ENCODE measurements at places on chromosomes 2 and 18. TPM values are rescaled to one million over a fixed set of nuclear protein-coding genes. Genes with fewer than 3 reads are reported as not detected.
A peak's percentile ranks its signal among the peaks of the same experiment; 100 is the strongest.

Gene HAAO
- not detected for total RNA-seq

Gene VWC2L
- not detected for total RNA-seq

Gene KCNJ3
- not detected for total RNA-seq

- DNase-seq, result no peak
Observed at GRCh38 chr2:176035013-176035691, 33.1 kb upstream of the LNPK start.

- no peak for DNase-seq
Observed at GRCh38 chr2:237722616-237723015, 76.0 kb upstream of the RBM44 start.

- no peak for DNase-seq
Observed at GRCh38 chr18:54209471-54210180, 14.8 kb downstream of the MBD2 start.

- no peak for DNase-seq
Observed at GRCh38 chr18:70301667-70302066, 12.8 kb downstream of the SOCS6 start.

DNA sequence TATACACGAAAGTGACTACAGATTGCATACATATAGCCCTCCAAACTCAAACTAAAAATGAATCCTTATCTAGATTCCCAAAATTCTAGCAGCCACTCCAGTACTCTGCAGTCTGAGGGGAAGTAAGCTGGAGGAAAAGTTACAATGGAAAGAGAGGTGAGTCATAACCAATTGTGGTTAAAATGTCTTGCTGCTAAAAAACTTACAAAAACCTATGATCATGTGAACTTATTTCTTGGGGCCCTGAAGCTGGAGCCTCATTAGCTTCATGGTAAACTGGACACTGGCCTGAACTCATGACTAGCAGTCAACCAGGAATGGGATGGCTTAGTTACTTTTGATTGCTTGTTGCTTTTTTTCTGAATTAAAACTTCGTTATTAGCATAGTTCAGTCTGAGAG is 175.9 kb downstream of the SLC4A3 start:
- DNase-seq, result no peak

GRCh38 chr2:190887089-190887488 is 6.5 kb downstream of the GLS start:
- DNase-seq, result no peak

- DNase-seq, result no peak
Observed at GRCh38 chr18:63421514-63421913, 762 bp downstream of the VPS4B start.

GRCh38 chr2:60523963-60524362 is 29.5 kb downstream of the BCL11A start:
- DNase-seq, result no peak

- no peak for DNase-seq
Observed at GRCh38 chr2:74036450-74037195, 51.9 kb downstream of the TET3 start.

DNA sequence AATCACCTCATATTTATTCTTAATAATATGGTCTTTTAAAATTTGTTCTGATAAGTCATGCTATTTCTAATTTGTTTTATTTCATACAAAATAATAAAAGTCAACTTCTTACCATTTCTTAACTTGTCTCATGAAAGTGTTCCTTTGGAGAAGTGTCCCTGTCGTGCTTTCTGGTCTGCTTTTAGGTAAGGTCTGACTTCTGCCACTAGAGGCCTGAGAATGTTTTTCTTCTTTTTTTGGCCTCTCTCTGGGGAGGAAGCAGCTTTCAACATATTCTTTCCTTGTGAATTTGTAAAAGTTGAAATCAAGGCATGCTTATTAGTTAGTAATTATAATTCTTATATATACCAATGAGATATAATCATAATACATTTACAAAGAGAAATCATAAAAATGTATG is 39.4 kb downstream of the MAP2 start:
- DNase-seq, result peak; percentile 17

- peak; percentile 87 for DNase-seq
Observed at GRCh38 chr2:105934467-105934866, 189.8 kb downstream of the NCK2 start.

GRCh38 chr18:36636237-36636817 is 192.5 kb downstream of the TPGS2 start:
- DNase-seq, result no peak

Data from SK-MEL-5 (cell line).